ENCODE measurements at places on chromosomes 4 and X. TPM values are rescaled to one million over a fixed set of nuclear protein-coding genes. Genes with fewer than 3 reads are reported as not detected.

Gene HSFX1
- 0.50 TPM for total RNA-seq

Gene RNF175
- not detected for total RNA-seq

Gene PLXNA3
- 67.8 TPM for total RNA-seq

GRCh38 chr4:6582889-6583490 is 8.0 kb downstream of the MAN2B2 start:
- peak; percentile 91 for ATAC-seq

- no peak for ATAC-seq
Observed at GRCh38 chr4:6367371-6367851, 97.8 kb downstream of the WFS1 start.

DNA sequence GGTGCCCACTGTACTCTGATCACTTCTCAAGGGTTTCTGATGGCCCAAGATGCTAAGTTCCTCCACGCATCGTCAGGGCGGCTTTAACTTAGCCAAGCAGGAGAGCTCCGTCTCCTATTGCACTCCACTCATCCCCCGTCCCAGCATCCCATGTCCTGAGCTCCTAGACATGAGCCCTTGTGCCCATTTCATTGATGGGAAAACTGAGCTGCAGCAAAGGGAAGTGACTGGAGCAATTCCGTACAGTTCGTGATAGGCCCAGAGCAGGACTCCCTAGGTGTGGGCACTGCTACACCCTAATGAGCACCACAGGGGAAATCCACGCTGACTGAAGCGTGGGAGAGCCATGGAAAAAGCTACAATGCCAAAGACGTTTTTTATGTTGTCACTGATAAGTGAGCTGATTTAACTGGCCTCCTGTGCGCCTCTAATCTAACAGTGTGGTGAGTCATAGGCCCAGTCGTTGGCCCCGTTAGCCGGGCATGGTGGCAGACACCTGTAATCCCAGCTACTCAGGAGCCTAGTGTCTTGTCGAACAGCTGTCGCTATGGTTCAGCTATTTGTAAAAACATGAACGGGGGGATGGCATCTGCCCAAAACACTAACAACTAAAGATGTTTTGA is 14.9 kb downstream of the NSDHL start:
- ATAC-seq = no peak

All from activated T-helper 17 cell treated with anti-CD3 and anti-CD28 coated beads, Interleukin-2, amount 50 U/mL, for 72 hours (primary cell).